ENCODE measurements at places on chromosomes 6 and 20.

DNA sequence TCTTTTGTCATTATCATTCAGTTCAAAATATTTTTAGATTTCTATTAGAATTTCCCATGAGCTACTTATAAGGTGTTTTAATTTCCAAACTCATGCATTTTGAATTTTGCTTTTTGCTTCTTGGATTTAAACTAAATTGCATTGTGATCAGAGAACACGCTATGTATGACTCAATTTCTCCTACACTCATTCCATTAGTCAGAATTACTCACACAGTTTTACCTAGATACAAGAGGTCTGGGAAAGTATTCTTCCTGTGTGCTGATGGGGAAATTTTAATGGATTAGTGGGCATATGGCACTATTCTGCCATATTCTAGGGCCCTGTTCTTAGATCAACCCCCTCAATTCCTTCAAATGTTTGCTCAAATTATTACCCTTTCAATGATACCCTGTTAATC lies 49.9 kb upstream of the BMP5 start:
- no peak for DNase-seq

GRCh38 chr6:106281088-106281487 lies 44.5 kb downstream of the ATG5 start:
- DNase-seq: no peak

- no peak for DNase-seq
These were observed 1.8 kb upstream of the HLA-DQB1 start for GRCh38 chr6:32668226-32668747.

- no peak for DNase-seq
These were observed 47.0 kb upstream of the PREP start for GRCh38 chr6:105449756-105450390.

- no peak for DNase-seq
These were observed 505.1 kb upstream of the NRSN1 start for GRCh38 chr6:23620911-23621401.

- no peak for DNase-seq
These were observed 135.5 kb downstream of the ZDHHC14 start for GRCh38 chr6:157516319-157517026.
